ENCODE measurements at places on chromosomes 4 and X. TPM values are rescaled to one million over a fixed set of nuclear protein-coding genes. Genes with fewer than 3 reads are reported as not detected.
A peak's percentile ranks its signal among the peaks of the same experiment; 100 is the strongest.

DNA sequence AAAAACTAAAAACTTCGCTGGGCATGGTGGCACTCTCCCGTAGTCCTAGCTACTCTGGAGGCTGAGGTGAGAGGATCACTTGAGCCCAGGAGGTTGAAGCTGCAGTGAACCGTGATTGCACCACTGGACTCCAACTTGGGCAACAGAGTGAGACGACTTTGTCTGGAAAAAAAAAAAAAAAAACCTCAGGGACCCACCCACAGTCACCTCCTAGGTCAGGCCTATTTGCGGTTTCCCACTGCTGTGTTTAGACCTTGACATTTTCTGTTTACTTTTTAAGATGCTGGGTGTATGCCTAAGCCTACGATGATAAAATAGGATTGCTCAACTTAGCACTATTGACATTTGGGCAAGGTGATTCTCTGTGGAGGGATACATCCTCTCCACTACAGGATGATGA, 197.4 kb upstream of the TBL1X start:
- no peak for DNase-seq

DNA sequence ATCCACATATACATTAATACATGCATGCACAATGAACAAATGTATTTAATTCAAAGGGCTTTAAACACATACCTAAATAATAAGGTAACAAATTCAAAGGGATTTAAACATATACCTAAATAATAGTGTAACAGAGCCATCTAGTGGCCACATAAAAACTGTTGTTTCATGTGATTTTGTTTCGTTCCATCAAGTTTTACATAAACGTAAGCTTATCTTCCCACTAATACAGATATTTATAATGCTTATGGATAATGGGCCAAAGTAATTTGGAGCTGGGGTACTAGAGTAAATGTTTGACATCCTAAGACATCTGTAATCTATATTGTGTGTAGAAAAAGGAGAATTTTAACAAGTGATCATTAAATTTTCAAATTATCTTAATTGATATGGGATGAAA, 82.3 kb downstream of the PRSS12 start:
- no peak for DNase-seq

GRCh38 chr4:126583509-126583908, 1049.2 kb upstream of the INTU start:
- no peak for DNase-seq

GRCh38 chr4:11765849-11766453, 337.3 kb upstream of the HS3ST1 start:
- no peak for DNase-seq

DNA sequence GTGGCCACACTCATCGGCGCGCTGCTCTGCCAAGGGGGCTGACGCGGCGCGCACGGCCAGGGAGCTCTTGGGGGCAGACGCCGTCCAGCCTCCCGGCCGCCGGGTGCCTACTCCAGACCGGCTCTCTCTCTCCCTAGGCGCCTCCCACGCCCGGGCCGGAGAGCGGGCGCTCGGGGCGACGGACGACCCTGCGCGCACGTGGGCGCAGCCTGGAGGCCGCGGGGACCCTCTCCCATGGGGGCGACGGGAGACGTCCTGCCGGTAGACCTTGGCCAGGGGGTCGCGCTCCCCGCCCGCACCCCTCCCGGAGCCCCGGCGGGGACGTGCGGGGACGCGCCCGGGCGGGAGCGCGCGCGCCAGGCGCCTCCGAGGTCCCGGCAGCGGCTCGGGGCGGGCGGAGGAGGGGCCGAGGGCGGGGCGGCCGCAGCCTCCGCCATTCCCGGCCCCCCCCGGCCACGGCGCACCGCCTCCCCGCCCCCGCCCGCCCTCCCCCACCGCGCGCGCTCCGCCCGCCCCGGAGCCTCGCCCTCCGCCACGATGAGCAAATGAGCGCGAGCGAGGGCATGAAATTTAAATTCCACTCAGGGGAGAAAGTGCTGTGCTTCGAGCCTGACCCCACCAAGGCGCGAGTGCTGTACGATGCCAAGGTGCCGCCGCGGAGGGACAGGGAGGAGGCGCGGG, at the start of gene MSL3:
Gene MSL3, plus strand, starts transcription at position 519 of the 681 bp plus-strand sequence. Its CDS starts 27 bp downstream, at position 546.
- peak; percentile 19 for DNase-seq

DNA sequence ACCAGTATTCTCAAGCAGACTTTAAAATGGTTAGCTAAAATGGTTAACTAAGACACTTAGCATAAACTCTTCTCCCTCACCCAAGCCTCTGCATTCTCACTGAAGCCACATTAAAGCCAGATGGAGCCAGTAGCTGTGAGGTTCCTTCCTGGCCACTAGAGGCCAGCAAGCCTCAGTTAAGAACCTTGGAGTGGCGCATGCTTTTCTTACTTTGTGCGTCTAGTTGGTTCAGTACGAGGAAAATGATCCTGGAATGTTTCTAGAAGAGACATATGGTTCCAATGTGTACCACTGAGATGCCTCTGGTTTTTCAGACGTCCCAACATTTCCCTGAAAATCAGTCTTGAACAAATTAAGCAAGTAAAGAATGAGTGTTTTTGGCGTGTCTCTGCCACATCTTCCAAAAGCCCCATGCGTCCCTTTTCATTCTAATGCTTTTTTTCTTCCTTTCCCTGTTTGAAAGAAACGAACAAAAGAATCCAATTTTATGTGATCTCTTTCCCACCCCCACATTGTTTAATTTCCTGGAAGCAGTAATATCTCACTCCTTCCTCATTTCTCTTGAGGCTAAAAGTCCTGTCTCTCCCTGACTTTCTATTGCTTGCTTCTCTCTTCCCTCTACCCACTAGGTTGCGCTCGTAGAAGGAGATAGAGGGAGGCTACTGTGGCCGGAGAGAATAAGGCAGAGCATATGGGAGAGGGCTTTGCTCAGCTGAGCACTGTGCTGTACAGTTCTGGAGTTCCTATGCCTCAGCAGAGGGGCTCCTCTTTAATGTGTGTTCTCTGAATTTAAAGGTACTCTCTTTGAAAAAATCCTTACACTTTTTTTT, 82.9 kb upstream of the TAB3 start:
- peak; percentile 12 for DNase-seq

- no peak for DNase-seq
These were observed 10.3 kb downstream of the CENPI start for GRCh38 chrX:101108284-101108683.

DNA sequence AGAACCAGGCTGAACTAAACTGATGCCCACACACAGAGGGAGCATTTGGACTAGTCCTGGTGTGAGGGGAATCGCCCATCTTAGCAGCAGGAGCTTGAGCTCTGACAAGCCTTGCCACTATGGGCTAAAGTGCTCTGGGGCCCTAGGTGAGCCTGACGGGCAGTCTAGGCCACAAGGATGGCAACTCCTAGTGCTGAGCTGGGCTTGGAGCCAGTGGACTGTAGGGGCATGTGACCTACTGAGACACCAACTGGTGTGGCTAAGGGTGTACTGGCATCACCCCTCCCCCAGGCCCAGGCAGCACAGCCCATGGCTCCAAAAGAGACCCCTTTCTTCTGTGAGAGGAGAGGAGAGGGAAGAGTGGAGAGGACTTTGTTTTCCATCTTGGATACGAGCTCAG, 14.5 kb downstream of the CENPU start:
- DNase-seq, result no peak

GRCh38 chr4:156781852-156782251, 189.7 kb downstream of the PDGFC start:
- no peak for DNase-seq

DNA sequence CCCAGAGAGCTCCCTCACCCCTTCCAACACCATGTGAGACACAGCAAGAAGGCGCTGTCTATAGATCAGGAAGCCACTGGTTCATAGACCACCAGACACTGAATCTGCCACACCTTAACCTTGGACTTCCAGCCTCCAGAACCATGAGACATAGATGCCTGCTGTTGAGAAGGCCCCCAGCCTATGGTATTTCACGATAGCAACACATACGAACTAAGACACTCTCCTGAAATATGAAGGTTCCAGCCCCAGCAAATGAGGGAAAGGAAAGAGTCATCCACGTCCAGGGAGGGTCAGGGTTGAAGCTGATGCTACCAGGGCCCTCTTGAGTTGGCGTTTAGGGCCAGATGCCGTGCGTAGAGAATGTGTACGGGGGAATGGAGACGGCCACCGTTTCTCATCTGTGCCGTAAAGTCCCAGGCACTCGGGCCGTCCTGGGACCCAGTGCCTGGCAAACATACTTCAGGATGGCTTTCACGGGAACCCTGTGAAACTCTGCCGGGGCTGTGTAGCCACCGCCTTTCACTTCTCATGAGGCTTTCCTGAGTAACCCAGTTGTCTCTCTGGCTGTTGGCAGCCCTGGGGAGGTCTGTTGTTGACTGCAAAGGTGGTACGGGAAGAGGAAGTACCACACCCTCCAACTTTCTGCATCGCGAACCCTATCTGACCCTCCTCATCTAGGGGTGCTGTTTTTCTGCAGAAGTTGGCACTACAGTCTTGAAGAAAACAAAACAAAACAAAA, 17.7 kb upstream of the P2RY8 start:
- no peak for DNase-seq

DNA sequence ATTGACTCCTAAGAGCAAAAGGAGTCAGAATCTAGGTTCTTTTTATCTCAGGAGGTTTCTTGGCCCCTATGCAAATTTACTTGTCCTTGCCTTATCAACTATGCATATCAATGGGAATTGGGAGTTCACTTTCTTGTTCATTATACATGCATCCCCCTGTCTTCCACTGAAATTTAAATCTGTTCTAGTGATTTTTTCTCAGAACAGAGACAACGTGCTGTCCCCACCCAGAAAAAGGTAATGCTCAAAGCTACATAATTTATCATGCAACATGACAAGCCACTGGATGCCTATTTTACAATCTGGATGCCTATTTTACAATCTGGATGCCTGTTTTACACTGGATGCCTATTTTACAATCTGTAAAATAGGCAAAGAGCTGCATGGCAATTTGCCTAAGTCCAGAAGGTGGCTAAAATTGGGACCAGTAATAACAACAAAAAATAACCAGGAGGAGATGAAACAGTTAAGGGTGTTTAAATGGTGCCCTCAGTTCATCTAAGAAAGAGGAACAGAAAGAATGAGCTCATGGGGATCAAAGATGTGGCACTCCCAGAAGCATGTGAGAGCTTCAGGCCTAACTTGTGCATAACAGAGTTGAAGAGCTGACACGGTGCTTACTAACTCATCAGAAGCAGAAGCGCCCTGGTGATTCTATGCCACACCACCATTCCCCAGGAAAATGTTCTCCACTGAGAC, 537.8 kb upstream of the BOD1L1 start:
- DNase-seq, result no peak

DNA sequence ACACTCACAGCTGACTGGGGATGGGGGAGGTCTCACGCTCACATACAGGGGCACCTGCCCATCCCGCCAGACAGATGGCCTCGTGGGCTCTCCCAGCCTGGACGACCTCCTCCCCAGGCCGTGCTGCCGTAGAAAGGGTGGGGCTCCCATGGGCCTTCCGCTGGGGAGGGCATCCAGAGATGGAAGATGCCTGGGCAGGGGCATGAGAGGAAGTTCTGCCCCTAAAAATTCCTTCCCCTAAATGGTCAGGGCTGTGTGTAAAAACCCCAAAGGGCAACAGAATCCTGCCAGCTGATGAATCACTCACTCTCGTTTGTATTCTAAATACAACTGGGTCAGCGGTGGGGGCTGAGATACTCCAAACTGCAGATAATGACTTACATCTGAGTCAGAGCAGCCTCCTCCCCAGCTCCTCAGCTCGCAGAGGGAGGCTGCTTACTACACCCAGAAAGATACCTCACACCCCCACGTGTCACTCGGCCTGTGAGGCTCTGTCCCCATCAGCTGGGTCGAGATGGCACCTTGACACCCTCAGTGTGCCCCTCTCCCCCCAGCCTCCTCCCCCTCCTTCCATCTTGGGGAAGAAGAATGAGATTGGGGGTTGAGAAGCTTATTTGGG, 10.1 kb downstream of the WDR1 start:
- no peak for DNase-seq

DNA sequence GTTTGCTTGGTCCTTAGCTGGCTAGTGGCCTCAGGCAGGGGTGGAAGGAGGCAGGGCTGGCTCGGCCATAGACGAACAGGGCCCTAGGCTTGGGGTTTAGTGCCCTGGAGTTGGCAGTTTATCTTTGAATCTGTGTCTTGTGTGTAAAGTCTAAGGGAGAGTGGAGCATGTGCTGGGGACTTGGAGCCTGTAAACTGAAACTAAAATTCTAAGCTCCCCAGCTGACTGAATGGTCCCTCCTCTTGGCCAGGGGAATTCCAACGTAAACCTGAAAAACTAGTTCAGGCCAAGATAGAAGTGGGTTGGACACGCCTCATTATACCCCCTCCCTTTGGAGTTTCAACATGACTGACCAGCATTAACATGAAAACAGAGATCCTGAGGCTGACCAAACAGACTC, 46.1 kb upstream of the GPR78 start:
- peak; percentile 75 for DNase-seq

DNA sequence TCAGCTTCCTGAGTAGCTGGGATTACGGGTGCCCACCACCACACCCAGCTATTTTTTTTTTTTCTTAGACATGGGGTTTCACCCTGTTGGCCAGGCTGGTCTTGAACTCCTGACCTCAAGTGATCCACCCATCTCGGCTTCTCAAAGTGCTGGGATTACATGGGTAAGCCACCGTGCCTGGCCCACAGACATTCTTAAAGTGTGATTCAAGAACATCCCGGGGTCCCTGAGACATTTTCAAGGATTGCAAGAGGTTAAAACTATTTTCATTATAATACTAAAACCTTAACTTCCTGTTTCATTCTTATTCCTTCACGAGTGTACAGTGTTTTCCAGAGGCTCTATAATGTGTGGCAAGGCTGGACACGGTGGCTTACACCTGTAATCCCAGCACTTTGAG, 318.7 kb downstream of the CAMK2D start:
- DNase-seq, result no peak

DNA sequence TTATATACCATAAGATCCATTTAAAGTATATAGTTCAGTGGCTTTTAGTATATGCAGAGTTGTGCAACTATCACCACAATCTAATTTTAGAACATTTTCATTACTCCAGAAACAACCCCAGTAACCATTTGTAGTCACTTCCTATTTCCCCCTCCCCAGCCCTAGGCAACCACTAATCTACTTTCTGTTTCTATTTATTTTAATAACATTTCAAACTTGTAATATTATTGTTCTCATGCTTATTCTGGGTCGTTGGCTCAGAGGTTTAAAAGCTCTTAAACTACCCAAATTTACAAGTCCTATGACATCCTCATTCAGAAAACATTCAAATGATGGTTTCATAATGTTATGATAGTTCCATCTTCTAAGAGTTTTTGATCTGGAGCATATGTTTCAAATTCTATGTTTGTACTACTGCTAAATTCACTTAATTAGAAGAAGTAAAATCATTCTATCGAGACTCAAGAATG, 18.4 kb downstream of the XIAP start:
- no peak for DNase-seq

- peak; percentile 73 for DNase-seq
These were observed at the start of gene TCEAL9 for GRCh38 chrX:103356130-103356798. TCEAL9 (plus strand) TSS chrX:103356506; CDS start chrX:103357685, 1,179 bp downstream.

CWH43 gene
- 8.3 TPM for polyA plus RNA-seq

PDE6B gene
- polyA plus RNA-seq, result 50.6 TPM

PNCK gene
- 7.1 TPM for polyA plus RNA-seq

SULT1B1 gene
- polyA plus RNA-seq, result 1.8 TPM

DMD gene
- 19.3 TPM for polyA plus RNA-seq

ERVMER34-1 gene
- 5.0 TPM for polyA plus RNA-seq

FAAH2 gene
- polyA plus RNA-seq, result 13.1 TPM

FAM47A gene
- not detected for polyA plus RNA-seq

SLC10A6 gene
- polyA plus RNA-seq, result 0.12 TPM

BMX gene
- polyA plus RNA-seq, result 0.56 TPM

All from right renal pelvis (tissue), 4 donors.